ENCODE measurements at places on chromosomes 2 and 18. TPM values are rescaled to one million over a fixed set of nuclear protein-coding genes. Genes with fewer than 3 reads are reported as not detected.

GRCh38 chr2:241030883-241031282 lies 32.5 kb downstream of the SNED1 start:
- no peak for DNase-seq
- no peaks in the 10 kb centered on the region for H3K4me1 ChIP-seq
- H3K36me3 ChIP-seq: peaks cover 3% of the 10 kb centered on the region
- no peak overlapping the region for H3K27ac ChIP-seq
- H3K4me3 ChIP-seq: no peak overlapping the region

Gene CCDC68
- total RNA-seq: 4.4 TPM

Gene PFN4
- 0.93 TPM for total RNA-seq

Gene HOXD12
- not detected for total RNA-seq

DNA sequence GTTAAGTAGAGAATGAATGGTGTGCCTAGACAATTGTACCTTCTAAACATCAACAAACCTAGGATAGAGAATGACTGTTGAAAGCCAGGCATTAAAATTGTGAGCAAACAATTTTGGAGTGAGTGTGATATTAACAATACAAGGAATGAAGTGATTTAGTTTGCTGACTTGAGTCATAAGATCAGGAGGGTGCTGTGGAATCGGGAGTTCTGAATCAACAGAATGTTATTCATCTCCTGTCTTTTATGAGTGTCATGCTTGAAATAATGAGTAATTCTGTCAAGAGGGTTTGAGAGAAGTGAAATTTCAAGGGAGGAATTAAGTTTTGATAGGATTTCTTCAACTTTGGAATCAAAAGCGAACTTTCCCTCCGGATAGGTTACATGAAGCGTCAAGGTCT lies 214.4 kb upstream of the DSEL start:
- H3K27ac ChIP-seq: no peak overlapping the region
- no peaks in the 10 kb centered on the region for H3K4me1 ChIP-seq
- no peak overlapping the region for H3K4me3 ChIP-seq
- no peaks in the 10 kb centered on the region for H3K27me3 ChIP-seq
- no peaks in the 10 kb centered on the region for H3K36me3 ChIP-seq
- DNase-seq: no peak

- no peaks in the 10 kb centered on the region for H3K4me1 ChIP-seq
- no peak overlapping the region for H3K27ac ChIP-seq
- no peak for DNase-seq
- H3K27me3 ChIP-seq: no peaks in the 10 kb centered on the region
These were observed 388.9 kb downstream of the SETBP1 start for GRCh38 chr18:45069546-45069945.

Gene PROKR1
- total RNA-seq: not detected

Gene RANBP2
- 76.6 TPM for total RNA-seq

Gene BOLL
- not detected for total RNA-seq

- no peaks in the 10 kb centered on the region for H3K27me3 ChIP-seq
- DNase-seq: no peak
- H3K4me3 ChIP-seq: no peak overlapping the region
- H3K4me1 ChIP-seq: no peaks in the 10 kb centered on the region
These were observed 61.5 kb downstream of the RPRM start for GRCh38 chr2:153417077-153417476.

DNA sequence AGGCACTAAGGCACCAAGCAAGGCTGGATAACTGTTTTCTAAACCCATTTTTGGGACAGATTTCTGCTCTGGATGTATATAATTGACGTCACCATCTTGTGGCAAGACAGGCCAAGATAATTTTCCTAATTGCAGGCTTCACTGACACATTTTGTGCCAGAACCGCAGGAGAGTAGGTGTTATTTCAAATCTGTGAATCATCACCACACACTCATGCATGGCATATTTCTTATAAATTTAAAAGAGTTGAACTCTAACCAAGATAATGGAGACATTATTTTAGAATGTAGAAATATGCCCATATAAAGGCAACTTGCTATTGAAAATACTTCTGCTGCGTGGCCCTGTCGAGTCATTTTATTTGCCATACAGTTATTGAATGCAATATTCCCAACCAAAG lies 68.3 kb upstream of the ACYP2 start:
- DNase-seq: no peak
- H3K27ac ChIP-seq: no peak overlapping the region
- no peak overlapping the region for H3K4me3 ChIP-seq
- no peaks in the 10 kb centered on the region for H3K27me3 ChIP-seq
- peaks cover 4% of the 10 kb centered on the region for H3K4me1 ChIP-seq

- no peaks in the 10 kb centered on the region for H3K4me1 ChIP-seq
- no peak overlapping the region for H3K4me3 ChIP-seq
- no peak overlapping the region for H3K27ac ChIP-seq
- DNase-seq: peak; percentile 57
- no peaks in the 10 kb centered on the region for H3K27me3 ChIP-seq
- no peaks in the 10 kb centered on the region for H3K36me3 ChIP-seq
These were observed 12.9 kb upstream of the TEX51 start for GRCh38 chr2:126885751-126886210.

DNA sequence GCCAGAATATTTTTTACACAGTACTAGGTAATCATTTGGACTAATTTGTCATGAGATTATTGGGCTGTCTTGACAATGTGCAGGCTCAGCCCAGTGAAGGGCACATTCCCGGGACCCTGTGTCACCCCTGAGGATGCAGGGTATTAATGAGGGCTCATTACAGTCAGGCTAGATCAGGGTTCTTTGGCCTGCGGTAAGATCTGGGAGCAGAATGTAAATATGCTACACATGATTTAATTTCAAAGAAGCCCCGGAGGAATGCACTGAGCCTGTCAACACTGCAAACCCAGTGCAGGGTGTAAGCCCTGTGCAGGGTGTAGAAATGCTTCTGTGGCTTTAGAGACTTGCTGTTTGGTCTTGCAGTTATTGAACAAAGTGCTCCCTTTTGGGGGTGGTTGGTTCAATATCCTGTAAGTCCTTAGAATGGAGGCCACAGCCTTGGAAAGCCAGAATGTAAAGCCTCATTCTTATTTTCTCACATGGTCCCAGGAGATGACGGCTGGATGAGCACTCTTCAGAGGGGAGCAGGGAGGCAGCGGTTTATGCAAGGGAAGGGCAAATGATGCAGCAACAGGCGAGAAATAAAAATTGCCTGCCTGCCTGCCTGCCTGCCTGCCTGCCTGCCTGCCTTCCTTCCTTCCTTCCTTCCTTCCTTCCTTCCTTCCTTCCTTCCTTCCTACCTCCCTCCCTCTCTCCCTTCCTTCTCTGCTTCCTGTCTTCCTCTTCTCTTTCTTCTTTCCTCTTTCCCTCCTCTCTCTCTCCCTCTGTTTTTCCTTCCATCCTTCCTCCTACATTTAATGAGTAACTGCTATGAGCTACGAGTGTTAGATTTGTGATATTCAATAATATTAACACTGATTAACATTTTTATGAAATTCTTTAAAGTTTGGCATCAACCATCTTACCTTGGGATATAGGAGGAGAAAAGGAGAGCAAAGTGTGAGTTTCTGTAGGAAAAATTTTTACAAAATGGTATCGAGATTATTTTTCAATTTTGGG lies 148.8 kb downstream of the VAPA start:
- H3K27me3 ChIP-seq: no peaks in the 10 kb centered on the region
- H3K4me3 ChIP-seq: no peak overlapping the region
- H3K27ac ChIP-seq: no peak overlapping the region
- DNase-seq: no peak
- H3K36me3 ChIP-seq: no peaks in the 10 kb centered on the region
- no peaks in the 10 kb centered on the region for H3K4me1 ChIP-seq

- no peaks in the 10 kb centered on the region for H3K4me1 ChIP-seq
- no peak for DNase-seq
- H3K4me3 ChIP-seq: no peak overlapping the region
These were observed 3.5 kb downstream of the CDH20 start for GRCh38 chr18:61336766-61337165.

GRCh38 chr2:103437161-103437560 lies 675.3 kb downstream of the TMEM182 start:
- no peak overlapping the region for H3K4me3 ChIP-seq
- H3K27ac ChIP-seq: no peak overlapping the region
- H3K4me1 ChIP-seq: no peaks in the 10 kb centered on the region
- DNase-seq: no peak
- no peaks in the 10 kb centered on the region for H3K27me3 ChIP-seq
- no peaks in the 10 kb centered on the region for H3K36me3 ChIP-seq

- no peak for DNase-seq
- H3K36me3 ChIP-seq: no peaks in the 10 kb centered on the region
- no peak overlapping the region for H3K27ac ChIP-seq
- no peak overlapping the region for H3K4me3 ChIP-seq
- no peaks in the 10 kb centered on the region for H3K4me1 ChIP-seq
These were observed 23.0 kb upstream of the SPAG16 start for GRCh38 chr2:213261237-213261636.

Gene SNORC
- total RNA-seq: 2.5 TPM

DNA sequence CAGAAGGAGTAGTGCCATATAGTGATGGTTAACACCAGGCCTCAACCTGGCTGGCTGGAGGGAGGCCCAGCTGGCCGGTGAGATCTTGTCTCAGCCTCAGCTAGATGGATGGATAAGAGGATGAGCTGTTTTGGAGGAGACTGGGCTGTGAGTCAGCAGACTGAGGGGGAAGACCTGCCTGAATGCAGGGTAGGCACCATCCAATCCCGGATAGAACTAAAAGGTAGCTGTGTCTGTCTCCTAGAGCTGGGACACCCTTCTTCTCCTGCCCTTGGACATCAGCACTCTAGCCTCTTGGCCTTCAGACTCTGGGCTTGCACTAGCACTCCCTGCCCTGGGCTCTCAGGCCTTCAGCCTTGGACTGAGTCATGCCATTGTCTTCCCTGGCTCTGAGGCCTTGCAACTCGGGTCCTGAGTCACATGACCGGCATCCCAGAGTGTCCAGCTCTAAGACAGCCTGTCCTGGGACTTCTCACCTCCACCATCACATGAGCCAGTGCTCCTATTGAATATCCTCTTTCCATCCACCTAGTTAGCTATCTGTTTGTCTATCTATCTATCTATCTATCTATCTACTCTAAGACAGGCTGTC lies 131.3 kb downstream of the TPO start:
- DNase-seq: no peak
- no peaks in the 10 kb centered on the region for H3K4me1 ChIP-seq
- no peaks in the 10 kb centered on the region for H3K27me3 ChIP-seq
- H3K27ac ChIP-seq: no peak overlapping the region

DNA sequence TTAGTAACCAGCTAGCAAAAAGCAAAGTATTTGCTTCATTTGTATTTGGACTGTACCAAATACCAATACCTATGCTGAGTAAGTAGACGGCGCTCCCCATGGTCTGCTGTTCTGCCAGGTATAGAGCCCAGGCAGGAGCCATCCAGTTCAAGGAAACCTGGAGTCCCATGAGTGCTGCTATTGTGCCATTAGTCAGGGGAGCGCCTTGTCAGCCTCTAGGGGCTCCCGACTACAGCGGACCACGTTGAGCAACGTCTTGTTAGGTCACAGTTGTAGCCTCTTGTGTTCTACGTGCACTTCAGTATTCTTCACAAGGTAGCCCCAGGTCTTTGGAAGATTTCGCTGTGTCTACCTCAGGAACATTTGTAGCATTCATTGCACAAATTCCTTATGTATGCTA lies 21.6 kb upstream of the SLC9A2 start:
- no peaks in the 10 kb centered on the region for H3K27me3 ChIP-seq
- no peaks in the 10 kb centered on the region for H3K36me3 ChIP-seq
- H3K4me3 ChIP-seq: no peak overlapping the region
- H3K27ac ChIP-seq: no peak overlapping the region
- H3K4me1 ChIP-seq: no peaks in the 10 kb centered on the region

Gene RPRM
- total RNA-seq: 0.23 TPM

GRCh38 chr2:144705328-144706245 lies 185.7 kb upstream of the ZEB2 start:
- no peak for DNase-seq
- H3K27ac ChIP-seq: no peak overlapping the region
- no peaks in the 10 kb centered on the region for H3K4me1 ChIP-seq
- H3K4me3 ChIP-seq: no peak overlapping the region
- no peaks in the 10 kb centered on the region for H3K36me3 ChIP-seq

Gene LINC00305
- total RNA-seq: not detected

DNA sequence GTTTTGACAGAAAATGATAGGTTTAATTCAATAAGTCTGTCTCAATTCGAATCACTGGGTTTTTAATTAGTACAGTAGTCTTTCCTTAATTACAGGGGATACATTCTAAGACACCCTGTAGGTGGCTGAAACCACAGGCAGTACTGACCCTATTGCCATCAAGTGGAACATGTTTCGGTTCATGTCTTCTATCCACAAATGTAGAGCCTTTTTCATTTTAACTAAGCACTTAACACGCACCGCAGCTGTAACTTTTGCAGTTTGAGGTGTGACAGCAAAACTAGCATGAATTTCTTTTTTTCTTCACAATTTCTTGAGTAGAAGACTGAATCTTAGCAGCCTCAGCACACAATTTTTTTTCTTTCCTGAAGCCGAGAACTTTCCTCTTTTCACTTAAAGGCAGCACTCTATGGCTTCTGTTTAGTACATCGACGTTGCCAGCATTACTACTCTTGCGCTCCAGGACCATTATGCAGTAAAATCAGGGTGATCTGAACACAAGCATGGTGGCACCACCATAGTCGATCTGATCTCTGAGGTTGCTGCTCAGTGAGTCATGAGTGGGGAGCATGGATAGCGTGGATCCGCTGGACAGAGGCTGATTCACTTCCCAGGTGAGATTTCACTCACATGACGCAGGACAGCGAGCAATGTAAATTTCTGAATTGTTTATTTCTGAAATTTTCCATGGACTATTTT lies 805.1 kb downstream of the RNF144A start:
- DNase-seq: no peak
- H3K4me3 ChIP-seq: no peak overlapping the region
- peaks cover 3% of the 10 kb centered on the region for H3K4me1 ChIP-seq
- no peaks in the 10 kb centered on the region for H3K36me3 ChIP-seq
- H3K27me3 ChIP-seq: no peaks in the 10 kb centered on the region

Gene IL1A
- 0.19 TPM for total RNA-seq

Gene DOK6
- total RNA-seq: 5.7 TPM

Gene MDH1B
- total RNA-seq: 0.29 TPM

Gene C2orf92
- 10.3 TPM for total RNA-seq

Gene MC2R
- not detected for total RNA-seq

Gene CMPK2
- 3.7 TPM for total RNA-seq

- peaks cover 3% of the 10 kb centered on the region for H3K36me3 ChIP-seq
- H3K27ac ChIP-seq: no peak overlapping the region
- no peak overlapping the region for H3K4me3 ChIP-seq
- H3K27me3 ChIP-seq: no peaks in the 10 kb centered on the region
These were observed 102.0 kb upstream of the ACAA2 start for GRCh38 chr18:49915352-49915751.

Gene CRYGB
- total RNA-seq: not detected

GRCh38 chr2:215782295-215782694 lies 231.1 kb downstream of the MREG start:
- H3K4me1 ChIP-seq: peaks cover 5% of the 10 kb centered on the region
- H3K27me3 ChIP-seq: no peaks in the 10 kb centered on the region
- no peaks in the 10 kb centered on the region for H3K36me3 ChIP-seq
- DNase-seq: no peak

GRCh38 chr2:96863575-96864342 lies 5.9 kb upstream of the ANKRD39 start:
- H3K36me3 ChIP-seq: peaks cover 22% of the 10 kb centered on the region
- H3K4me3 ChIP-seq: no peak overlapping the region
- no peak for DNase-seq
- H3K4me1 ChIP-seq: no peaks in the 10 kb centered on the region
- no peak overlapping the region for H3K27ac ChIP-seq
- H3K27me3 ChIP-seq: no peaks in the 10 kb centered on the region

All from aorta (tissue), 5 donors.